ENCODE measurements at places on chromosomes 6 and 20.

- DNase-seq, result no peak
Measured at GRCh38 chr20:62734881-62735280, 26.2 kb downstream of the NTSR1 start.

DNA sequence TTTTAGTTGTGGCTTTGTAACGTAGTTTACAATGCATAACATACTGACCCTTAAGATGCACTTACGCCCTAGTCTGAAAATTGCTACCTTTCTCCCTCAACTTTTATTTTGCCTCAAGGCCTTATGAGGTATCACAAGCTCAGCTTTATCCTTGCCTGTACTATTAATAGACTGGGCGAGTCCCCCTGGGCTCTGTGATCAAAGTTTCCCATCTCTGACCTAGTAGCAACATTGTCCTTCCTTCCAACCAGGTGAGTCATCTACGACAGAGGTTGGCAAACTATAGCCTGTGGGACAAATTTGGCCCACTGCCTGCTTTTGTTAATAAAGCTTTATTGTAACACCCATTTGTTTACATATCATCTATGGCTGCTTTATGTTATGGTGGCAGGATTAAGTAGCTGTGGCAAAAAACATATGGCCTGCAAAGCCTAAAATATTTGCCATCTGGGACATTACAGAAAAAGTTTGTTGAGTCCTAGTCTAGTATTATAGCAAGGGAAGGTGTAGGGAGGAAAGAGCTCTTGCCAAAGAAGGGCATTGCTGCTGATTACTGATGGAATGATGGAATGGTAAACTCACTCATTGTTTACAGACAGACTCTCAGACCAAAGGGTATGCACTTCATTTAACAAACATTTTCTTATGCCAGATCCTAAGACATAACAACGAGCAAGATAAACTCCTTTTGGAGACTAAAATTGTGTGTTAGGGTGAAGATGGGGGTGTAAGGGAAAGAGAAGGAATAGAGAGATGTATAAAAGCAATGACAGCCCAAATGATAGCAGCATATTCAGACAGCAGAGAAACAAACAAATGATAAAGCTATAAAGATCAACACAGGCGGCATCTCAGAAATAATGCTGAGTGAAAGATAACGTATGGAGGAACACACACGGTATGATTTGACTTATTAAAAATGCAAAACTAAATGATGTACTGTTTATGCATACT, 74.2 kb downstream of the SLC22A23 start:
- no peak for DNase-seq

- no peak for DNase-seq
Measured at GRCh38 chr6:148508401-148509041, 165.9 kb downstream of the SASH1 start.

DNA sequence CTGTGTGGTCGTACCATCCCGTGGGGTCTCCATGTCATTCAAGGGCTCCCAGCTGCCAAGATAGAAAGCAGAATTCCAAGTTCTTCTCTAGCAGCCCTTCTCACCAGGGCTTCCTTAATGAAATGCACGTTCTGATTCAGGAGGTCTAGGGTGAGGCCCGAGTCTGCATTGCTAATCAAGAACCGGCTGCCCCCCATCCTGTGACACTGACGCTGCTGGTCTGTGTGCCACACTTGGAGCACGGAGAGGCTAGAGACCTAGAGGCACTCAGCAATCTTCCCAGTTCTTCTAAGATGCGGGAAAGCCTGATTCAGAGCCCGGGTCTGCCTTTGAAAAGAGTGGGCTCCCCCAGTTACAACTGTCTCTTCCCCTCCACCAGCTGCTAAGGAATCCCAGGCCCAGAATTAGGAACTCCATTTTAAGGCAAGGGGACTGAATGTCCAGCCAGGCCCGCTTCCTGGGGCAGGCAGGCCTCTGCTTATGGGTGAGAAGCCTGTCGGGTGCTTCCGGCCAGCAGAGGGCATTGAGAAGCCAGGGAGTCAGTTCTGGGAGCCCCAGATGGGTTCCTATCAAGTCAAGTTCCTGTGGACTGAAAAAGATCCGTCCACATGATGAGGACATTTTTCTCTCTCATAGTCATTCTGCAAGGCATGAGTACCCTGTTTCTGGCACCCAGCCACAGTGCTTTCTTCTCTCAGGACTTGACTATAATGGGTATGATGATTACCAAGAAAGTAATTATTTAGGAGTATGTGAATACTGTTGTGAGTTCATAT, 69.8 kb upstream of the RIN2 start:
- DNase-seq, result peak; percentile 76

Measured in AG04450 (cell line).